ENCODE measurements at places on chromosomes 1 and 21. TPM values are rescaled to one million over a fixed set of nuclear protein-coding genes. Genes with fewer than 3 reads are reported as not detected.

PLA2G5 gene
- total RNA-seq, result 56.7 TPM

KLF17 gene
- total RNA-seq, result not detected

LCE1E gene
- not detected for total RNA-seq

RPAP2 gene
- 20.4 TPM for total RNA-seq

MRPL39 gene
- total RNA-seq, result 56.5 TPM

HIVEP3 gene
- total RNA-seq, result 6.4 TPM

PDE4B gene
- 10.6 TPM for total RNA-seq

DENND2C gene
- total RNA-seq, result 2.6 TPM

LMO4 gene
- total RNA-seq, result 42.0 TPM

ABCG1 gene
- 7.3 TPM for total RNA-seq

LY9 gene
- total RNA-seq, result not detected

Data from Right ventricle myocardium superior (tissue), 1 donor.